ENCODE measurements at places on chromosomes 11 and 22.

GRCh38 chr11:34292111-34292510 lies 65.7 kb downstream of the ABTB2 start:
- no peak for DNase-seq

- no peak for DNase-seq
These were observed 28.1 kb downstream of the TENM4 start for GRCh38 chr11:79412761-79413160.

DNA sequence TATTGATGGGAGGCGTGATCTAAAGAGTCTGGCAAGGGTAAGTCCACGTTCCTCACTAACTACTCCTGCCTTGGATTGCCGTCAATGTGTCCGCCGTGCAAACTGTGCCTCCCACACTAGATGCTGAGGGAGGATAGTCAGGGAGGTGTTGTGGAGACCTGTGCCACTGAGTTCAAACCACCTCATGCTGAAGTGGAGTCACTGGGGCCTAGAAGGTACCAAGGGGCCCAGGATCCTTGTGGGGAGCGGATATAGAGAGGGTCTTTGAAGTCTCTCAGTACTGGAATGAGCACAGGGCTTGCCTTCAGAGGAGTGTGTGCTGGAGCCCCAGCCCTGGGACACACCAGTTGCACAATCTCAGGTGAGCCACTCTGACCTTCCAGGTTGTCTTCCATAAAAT lies 27.1 kb upstream of the TMPRSS4 start:
- DNase-seq = no peak

DNA sequence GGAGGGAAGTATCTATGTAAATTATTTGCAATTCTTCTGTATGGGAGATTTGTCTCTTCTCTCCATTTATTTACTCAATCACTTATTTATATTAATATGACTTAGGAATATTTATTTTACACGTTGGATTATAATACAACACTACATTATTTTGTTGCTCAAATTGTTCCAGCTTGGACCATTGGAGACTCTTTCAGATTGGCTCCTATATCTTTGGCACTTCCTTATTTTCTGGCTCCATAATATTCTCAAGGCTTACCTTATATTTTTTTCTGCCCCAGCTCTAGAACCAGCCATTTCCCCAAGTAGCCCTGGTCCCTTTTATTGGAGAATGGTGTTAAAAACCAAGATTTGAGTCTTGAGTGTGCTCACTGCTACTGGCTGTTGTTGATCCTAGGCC lies 101.9 kb downstream of the LRRC32 start:
- DNase-seq = no peak

DNA sequence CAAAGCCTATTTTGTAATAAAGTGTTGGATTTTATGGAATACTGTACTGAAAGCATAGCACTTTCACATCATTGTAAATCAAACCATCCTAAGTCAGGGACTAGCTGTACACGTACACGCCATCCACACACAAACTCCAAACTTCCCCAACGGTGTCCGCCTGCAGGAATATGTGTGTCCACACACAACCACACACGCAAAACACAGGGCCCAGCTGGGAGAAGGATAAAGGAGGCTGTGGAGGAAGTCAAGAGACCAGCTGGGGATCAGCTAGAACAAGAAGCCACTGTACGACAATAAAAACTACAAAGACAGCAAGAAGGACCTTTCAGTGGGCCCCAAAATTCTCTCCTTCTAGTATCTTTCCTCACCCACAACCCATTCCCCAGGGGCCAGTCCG lies 1.6 kb downstream of the TRIM29 start:
- no peak for DNase-seq

DNA sequence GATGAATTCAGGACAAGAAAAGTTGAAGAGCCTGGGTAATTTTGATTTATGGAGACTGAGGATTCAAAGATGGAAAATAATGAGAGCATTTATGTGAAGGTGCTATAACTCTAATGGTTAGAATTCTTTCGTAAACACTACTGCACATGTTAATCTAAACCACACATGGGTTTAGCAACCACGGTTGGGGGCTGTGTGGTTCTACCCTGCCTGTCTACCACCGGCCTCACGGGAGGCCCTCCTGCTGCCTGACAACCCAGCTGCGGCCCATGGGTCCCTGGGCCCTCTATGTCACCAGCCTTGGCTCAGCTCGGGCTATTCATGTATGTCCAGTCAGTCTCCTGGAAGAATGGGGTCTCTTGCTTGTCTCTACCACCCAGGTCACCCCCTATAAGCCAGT lies 68.5 kb upstream of the ARFGAP3 start:
- no peak for DNase-seq

DNA sequence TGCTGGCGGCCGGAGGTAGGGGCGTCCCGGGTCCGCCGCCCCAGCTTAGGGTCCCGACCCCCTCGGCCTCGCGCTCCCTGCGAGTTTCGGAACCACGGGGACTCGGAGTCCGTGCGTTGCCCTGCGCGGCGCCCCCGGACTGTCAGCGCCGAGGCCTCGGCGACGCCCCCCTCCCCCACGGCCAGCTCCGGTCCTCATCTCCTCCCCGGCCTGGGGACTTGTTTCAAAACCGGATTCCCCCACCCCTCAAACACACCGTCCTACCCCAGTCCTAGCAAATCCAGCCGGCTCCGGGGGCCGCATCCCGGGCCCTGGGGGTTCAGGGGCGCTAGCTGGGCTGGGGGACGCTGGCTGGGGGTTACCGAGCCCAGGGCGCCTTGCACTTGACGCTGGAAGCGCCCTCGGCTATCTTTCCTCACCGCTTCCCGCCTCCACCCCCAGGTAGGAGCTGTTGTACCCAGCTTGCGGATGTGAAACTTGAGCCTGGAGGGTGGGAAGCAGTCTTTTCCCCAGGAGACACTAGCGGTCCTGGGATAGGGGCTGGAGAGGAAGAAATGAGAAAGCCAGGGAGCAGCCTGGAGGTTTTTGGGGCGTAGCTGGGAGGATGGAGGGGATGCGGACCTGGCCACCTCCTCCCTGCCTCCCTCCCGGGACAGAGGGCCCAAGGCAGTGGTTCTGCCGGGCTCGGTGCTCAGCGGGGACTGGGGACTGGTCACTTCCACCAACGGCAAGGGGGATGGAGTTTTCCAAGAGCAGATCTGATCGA lies 550 bp downstream of the FBLN1 start:
- no peak for DNase-seq

GRCh38 chr11:48150213-48150612 lies 66.4 kb upstream of the OR4B1 start:
- DNase-seq = no peak

- no peak for DNase-seq
These were observed 15.7 kb downstream of the GRIK4 start for GRCh38 chr11:120527111-120527761.

- DNase-seq = no peak
These were observed 1.7 kb downstream of the SBF1 start for GRCh38 chr22:50473088-50473487.

DNA sequence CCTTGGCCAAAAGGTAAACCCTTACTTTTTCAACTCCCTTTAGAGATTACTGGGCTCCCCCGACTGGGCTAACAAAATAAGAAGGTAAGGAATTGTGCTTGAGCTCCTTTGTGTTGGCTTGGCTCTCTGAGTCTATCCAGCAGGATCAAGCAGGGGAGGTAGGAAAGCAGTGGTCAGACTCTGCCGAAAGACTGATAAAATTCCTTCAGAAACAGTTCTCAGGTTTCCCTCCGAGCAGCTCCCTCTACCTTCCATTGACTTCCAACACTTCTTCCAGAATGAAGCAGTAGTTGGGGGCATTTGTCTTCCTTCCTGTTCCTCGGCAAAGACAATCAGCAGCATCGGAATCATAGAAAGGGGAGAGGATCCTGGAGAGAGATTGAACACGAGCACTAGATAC lies 16.1 kb upstream of the CARD18 start:
- DNase-seq = no peak

DNA sequence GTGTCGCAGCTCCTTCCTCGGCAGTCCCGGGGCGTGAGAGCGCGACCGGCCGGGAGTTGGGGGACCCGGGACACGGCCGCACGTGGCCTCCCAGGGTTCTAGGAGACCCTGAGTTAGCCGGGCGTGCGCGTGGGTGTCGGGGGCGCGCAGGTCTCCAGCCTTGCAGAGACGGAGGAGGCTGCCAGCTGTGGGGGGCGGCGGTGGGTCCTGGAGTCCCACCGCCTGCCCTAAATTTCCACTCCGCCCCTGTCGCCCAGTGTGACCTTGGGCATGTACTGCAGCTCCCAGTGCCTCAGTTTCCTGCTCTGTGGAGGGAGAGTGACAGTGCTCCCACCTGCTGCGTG lies 18.8 kb downstream of the RRP7A start:
- no peak for DNase-seq

DNA sequence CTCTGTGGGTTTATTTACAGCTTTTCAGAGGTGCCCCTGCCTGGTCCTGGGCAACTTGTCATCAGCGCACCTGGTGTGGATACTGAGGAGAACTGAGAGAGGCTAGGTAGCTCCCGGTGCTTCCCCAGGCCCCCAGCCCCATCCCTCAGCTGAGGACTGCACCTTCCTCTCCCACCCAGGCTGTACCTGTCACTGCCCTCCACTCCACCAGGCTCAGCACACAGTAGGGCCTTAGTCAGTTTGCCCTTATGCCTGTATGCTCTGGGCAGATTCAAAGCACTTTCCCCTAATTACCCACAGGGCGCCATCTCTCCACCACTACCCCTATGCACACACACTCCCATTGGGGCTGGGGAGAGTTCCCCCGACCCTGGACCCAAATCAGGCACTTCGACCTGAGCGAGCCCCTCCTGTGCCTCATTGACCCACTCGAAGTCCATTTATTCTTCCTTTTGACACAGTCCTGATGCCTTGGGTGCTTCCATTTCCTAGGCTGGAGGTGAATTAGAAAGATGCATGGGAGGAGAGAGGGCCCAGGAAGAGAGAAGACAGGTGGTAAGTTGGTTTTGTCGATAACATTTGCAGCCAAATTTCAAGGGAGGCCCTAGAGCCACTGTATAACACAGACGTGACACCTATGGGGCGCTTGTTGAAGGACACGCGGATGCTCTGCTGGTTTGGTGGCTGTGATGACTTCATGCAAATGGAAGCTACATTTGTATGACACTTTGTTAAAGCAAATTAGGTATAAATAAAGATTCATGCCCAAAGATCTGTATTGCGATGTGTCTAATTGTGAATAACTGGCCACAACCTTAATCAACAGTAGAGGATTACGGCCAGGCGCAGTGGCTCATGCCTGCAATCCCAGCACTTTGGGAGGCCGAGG lies 13.8 kb upstream of the PICK1 start:
- DNase-seq = no peak

- no peak for DNase-seq
These were observed 15.1 kb downstream of the IFITM10 start for GRCh38 chr11:1735271-1735670.

- DNase-seq = no peak
These were observed 113.1 kb downstream of the MICAL3 start for GRCh38 chr22:17911312-17911705.

DNA sequence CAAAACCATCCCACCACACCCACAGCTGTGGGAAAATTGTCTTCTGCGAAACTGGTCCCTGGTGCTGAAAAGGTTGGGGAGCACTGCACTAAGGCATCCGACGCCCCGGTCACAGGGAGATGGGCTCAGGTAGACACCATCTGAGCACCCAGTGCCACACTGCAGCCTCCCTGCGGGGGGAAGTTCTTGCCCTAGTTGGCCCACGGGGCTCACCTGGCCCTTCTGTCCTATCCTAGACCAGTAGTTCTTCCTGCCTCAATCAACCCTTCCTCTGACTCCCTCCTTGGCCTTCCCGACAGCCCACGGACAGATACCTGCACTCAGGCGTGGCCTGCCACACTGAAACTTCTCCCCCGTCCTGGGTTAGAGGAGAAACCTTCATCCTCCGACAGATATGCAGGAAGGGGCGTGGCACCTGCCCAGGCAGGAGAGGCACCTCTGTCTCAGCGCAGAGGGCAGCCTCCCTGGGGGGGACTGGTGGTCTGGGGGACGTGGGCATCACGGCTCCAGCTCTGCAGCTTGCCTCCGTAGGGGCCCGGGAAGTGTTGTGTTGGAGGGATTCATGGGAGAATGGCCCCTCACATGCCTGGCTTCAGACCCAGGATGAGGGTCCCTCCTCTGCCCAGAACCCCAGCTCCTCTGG lies 4.5 kb downstream of the ANO9 start:
- DNase-seq = no peak

DNA sequence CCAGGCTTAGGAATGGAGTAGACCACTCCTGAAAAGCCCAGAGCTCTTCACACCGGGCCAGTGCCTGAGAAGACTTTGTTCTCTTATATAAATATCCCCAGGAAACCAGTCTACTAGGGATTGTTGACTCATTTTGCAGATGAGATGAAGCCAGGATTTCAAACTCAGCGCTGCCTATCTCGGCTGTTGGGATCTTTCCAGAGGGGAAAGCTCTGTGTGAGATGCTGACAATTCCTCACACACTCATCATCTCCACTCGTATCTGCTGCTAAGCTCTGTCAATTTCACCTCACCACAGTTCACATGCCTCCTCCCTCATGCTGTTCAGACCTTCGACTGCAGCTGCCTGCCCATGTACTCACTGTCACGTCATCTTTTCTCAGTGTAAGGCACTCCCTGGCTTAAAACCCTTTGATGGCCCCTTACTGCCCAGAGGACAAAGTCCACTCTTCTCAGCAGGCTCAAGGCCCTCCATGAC lies 12.5 kb downstream of the USH1C start:
- no peak for DNase-seq

DNA sequence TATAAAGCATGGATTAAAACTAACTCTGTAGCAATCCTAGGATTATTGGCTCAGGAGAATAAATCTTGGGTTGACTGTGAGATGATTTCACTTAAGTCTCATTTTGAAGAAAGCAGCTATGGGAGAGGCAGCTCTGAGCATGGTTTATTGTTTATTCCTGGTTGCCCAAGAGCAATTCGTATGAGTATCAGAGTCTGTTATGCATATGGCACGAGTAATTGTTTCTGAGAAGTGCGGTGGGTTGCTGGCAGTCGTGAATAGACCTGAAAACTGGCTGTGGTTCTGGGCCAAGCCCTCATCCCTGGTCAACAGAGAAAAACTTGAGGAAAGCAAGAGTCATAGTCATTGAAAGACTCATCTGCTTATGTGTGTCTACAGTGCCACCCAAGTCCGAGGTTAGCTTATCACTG lies 26.8 kb downstream of the DIXDC1 start:
- DNase-seq = no peak

- DNase-seq = no peak
These were observed 1024.1 kb upstream of the CCDC90B start for GRCh38 chr11:84310268-84310667.

GRCh38 chr11:3147257-3147619 lies 17.9 kb downstream of the OSBPL5 start:
- no peak for DNase-seq

- no peak for DNase-seq
These were observed 132.5 kb downstream of the HIPK3 start for GRCh38 chr11:33389635-33390034.

DNA sequence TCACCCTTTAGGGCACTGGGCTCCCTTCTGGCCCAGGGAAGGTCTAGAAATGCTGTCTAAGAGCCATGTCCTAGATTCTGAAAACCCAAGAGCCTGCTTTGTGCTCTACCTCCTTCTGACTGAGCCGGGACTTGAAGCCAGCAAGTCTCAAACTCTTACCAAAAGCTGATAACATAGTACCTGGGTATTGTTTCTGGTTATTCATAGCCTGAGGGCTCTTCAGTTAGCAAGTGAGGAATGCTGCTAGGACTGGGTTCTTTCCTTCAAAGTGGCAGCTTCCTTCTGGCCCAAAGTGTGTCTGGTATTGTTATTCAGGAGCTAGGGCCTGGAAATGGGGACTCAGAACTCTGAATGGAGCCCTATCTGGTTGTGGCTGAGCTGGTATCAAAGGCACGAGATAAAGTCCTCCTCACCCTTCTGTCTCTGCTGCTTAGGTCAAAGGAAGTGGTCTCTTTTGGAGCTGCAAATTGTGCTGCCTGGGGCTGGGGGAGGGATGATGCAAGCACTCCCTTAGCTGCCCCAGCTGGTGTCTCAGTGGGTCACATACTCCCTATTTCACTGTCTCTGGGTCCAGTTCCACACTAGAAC lies 696.0 kb upstream of the CCDC179 start:
- DNase-seq = no peak

GRCh38 chr11:77413850-77414460 lies 59.9 kb downstream of the PAK1 start:
- no peak for DNase-seq
